ENCODE measurements at places on chromosomes 16 and 17.

- DNase-seq = no peak
Observed at GRCh38 chr17:53135969-53136368, 686.8 kb upstream of the KIF2B start.

DNA sequence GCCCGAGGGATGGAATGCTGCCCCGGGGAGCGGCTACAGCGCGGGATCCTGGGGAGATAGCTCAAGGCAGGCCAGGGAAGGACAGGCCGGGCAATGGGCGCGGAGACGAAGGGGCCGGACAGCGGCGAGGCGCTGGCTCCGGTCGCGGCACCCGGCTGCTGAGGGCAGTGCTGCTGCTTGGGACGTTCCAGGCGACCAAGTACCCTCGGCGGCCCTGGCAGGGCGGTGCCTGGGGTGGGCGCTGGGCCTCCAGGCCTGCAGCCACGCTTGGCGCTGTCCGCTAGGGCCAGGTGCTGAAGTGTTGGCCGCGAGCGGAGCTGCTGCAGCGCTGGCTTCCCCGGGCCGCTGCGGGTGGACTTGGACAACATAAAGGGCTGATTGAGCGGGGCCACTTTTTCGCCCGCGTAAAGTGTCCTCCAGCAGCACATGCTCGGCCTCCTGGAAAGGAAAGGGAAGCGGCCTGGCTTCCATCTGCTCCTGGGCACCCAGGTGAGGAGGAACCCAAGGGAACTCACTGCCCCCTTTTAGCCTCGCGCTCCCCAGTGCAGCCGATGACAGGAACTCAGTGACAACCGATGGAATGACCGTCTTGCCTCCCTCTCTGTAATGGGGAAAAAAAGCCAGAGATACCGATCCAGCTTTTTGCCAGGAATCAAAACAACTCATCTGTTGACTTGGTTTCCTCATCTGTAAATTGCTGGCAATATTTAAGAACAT, 23.7 kb downstream of the CLEC3A start:
- no peak for DNase-seq

DNA sequence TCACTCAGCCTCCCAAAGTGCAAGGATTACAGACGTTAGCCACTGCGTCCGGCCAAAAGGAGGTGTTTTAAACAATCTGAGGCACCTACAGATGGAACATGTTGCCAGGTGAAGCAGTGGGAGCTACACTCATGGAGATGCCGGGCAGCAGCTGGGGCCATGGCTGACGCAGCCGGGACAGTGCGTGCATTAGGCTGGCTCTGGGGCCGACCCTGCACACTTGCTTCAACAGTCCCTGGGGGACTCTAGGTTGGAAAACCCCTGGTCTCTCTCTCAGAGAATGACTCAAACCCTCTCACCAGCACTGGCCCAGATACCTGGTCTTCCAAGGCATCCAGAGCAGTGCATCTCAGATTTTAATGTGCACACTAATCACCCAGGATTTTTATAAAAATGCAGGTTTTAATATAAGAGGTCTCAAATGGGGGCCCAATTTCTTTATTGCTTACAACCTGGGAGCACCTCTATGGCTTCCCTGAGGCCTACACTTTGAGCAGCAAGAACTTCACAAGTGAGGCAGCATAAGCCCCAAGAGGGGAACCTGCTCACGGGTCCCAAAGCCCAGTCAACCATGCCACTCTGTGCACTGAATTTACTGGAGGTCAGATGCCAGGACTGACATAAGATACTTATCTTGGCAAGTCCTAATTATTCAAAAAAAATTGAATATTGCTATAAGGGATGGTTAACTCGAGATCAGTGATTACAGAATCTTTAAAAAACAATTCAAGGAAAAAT, 70.8 kb upstream of the TRAP1 start:
- no peak for DNase-seq

- DNase-seq = no peak
Observed at GRCh38 chr17:44807817-44808155, 22.3 kb downstream of the GJC1 start.

GRCh38 chr17:66275651-66276050, 26.8 kb upstream of the PRKCA start:
- DNase-seq = no peak

DNA sequence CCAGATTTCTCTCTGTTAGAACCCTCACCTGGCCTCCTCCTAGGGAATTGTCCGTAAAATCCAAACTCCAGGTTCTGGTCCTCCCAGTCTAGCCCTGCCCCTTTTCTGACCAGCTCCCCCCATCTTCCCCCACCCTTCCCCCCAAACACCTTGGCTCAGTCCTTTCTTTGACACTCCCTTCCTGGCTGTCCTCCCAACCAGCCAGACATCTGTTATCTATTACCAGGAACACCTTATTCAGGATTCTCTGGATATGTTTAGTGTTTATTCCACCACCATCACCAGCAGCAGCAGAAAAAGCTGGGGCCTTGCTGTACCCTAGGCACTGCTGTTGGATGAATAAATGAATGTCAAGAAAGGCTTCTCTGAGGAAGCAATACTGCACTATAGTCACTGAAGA, 4.0 kb upstream of the CMTM3 start:
- no peak for DNase-seq

DNA sequence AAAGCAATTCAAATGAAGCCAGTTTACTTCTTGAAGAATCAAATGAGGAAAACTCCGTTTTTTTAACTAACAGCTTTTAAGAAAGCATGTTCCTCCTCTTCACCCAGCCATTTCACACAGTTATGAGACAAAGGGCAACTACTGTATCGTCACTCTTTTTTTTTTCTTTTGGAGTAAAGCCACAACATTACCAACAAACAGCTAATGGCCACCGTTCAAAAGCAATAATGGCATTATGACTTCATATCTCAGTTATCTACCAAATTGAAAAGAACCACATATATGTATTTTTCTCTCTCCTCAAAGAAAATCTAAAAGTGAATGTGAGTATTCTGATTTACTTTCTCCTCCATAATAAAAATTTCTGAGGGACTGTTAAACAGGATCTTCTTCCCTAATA, 14.5 kb downstream of the GRB2 start:
- no peak for DNase-seq

DNA sequence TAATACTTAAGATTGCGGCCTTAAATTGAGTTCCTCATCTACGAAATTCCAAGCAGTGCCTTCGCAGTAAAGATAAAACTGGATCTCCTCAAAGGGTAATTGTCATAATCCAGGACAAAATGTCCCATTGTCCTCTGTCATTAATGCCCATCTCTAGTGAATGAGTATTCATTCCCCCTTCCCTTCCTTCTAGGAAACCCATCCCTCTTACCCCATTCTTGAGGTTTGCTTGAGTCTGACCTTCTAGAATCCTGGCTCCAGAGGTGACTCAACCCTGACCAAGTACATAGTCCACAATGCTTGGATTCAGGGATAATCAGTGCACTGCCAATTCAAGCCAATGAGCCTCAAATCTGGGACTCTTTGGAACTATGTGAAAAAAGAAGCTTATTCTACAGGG, 47.0 kb upstream of the MAF start:
- no peak for DNase-seq

GRCh38 chr17:53193044-53193443, 629.7 kb upstream of the KIF2B start:
- DNase-seq = no peak

GRCh38 chr16:23155445-23156049, 6.3 kb upstream of the USP31 start:
- DNase-seq = peak; percentile 58

GRCh38 chr16:64172226-64172625, 949.6 kb downstream of the CDH11 start:
- DNase-seq = peak; percentile 93

DNA sequence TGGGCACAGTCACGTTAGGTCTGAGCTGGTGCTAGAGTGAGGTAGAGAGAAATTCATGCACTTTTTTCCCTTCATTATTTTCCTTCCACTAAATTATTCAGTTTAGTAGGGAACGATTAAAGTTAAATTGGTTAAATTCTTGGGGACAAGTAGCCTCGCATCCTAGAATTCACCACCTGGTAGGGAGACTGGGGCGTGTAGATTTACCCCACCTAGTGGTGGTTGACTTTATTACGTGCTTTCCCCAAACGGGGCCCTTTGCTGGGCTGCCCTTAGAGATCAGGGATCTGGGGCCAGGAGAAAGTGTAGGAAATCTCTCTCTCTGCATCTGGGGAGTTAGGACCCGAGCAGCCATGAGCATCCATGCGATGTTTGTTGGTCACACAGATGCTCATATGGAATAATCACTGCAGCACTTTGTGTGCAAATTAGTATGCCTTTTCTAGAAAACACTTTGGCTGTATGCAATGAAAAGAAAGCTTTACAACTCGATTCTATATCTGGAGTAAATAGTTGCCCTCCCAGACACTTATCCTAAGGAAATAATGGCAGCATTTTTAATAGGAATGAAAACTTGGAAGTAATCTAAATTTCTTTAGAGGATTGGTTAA, 107.0 kb downstream of the PLCG2 start:
- DNase-seq = peak; percentile 75

DNA sequence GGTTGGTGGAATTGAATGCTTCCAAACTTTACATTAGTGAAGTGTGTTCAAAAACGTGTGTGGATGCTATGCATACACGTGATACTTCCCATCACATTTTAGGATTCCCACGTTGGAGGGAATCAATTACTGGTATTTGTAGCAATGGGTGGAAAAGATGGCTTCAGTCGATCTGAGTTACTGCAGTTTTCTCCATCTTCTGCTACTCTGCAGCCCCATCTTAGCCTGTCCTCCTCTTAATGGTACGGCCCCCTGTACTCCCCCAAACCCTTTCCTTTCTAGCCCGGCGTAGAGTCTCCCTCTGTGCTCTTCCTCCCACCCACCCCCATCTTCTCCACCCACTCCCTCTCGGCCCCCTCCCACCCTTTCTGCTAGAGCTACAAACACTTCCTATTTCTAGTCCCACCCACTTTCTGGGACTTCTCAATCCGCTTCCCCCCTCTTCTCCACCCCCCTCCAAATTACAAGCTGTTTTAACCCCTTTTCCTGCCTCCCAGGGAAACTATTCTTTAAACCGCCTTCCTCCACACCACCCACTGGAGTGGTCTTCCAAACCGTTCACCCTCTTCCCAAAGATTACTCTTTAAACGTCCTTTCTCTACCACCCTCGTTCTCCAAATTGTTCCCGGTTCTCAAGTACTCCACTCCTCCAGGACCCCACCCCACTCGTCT, 1.1 kb downstream of the CHTF8 start:
- peak; percentile 71 for DNase-seq

DNA sequence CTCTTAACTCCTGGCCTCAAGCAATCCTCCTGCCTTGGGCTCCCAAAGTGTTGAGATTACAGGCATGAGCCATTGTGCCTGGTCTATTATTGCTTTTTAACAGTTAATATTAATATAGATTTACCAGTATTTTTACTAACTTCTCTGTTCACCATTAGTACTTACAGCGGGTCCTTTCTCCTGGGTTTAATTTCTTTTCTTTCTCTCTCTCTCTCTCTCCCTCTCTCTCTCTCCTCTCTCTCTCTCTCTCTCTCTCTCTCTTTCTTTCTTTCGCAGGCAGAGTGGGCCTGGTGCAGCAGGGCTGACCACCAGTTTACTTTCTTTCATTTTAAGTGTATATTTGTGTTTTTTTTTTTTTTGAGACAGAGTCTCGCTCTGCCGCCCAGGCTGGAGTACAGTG, 14.7 kb upstream of the DHX40 start:
- no peak for DNase-seq

GRCh38 chr17:11142231-11142630, 98.8 kb upstream of the SHISA6 start:
- no peak for DNase-seq

DNA sequence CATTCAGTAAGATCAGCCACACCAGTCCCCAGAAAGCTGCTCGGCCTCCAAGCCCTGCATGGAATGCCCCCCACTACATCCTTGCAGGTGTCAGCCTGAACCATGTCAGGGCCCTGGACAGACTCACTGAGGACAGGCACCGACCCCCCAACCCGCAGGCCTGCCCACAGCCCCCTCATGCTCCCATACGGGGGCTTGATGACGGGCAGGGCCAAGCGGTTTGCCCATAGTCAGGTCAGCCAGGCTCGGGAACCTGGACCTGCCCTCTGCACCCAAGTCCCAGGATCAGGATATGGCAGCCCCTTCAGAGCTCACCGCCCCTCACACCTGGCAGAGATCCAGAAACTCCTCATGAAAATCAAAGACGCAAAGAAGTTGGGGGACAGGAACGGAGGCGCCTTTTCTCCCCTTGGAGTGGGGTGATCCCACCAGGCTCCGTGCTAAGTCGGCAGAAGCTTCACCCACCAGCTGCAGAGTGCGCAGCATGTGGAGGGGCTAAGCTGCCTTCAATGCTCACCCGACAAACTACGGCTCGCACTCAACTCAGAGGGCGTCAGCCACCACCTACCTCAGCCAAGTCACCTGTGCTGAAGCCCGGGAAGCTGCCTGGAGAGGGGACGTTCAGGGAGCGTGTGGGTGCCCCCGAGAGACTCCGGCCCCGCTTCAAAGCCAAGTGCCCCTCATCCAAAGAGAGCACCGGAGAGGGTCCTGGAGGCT, 26.5 kb downstream of the GNPTG start:
- DNase-seq = peak; percentile 39

- DNase-seq = no peak
Observed at GRCh38 chr16:89547860-89548259, 12.6 kb upstream of the RPL13 start.

- DNase-seq = peak; percentile 28
Observed at GRCh38 chr17:40065769-40066510, 3.2 kb downstream of the THRA start.

- DNase-seq = peak; percentile 54
Observed at GRCh38 chr17:68087851-68088250, 52.3 kb downstream of the KPNA2 start.

DNA sequence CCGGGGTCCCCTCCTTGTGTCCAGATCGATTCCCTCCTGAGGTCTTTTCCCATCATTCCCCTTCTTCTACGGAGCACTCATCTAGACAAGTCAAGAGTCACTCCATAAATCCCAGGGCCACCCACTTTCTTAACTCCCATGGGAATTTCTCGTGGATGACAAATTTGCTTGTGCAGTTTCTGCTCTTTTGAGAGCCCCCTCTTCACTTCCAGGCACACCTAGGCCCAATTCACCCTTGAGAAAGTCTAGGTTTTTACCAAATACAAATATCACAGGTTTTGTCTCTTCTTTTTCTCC, 522 bp upstream of the POLDIP2 start:
- peak; percentile 71 for DNase-seq

GRCh38 chr16:13479549-13479948, 440.4 kb upstream of the ERCC4 start:
- no peak for DNase-seq

- no peak for DNase-seq
Observed at GRCh38 chr16:49023050-49023449, 258.6 kb downstream of the CBLN1 start.

DNA sequence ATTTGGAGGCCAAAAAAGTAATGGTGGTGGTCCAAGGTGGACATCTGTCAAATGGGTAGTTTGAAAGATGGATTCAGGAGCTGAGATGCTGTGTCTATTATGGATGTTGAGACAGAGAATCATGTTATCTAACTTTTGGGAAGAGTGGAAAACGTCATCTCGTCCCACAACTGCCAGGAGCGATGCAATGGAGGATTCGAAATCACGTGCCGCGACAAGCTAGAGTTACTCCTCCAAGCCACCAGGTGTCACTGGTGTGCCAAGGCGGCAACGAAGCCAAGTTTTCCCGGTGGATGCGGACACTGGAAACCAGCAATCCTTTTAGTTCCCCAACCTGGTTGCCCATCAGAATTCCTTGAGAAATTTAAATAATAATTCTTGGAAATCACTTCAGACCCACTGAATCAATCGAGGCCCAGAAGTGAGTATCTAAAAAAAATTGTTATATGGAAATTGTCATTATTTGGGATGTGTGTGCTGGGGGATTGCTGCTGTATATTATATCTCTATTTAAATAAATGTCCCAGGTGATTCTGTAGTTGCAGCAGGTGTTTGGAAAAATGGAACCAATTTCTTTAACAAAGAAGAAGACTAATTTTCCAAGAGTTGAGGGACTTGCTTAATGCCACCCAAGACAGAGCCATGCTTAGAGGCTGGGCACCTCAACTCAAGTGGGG, 206.1 kb downstream of the HAPSTR1 start:
- peak; percentile 43 for DNase-seq
